ENCODE measurements at places on chromosomes 7 and 10.

DNA sequence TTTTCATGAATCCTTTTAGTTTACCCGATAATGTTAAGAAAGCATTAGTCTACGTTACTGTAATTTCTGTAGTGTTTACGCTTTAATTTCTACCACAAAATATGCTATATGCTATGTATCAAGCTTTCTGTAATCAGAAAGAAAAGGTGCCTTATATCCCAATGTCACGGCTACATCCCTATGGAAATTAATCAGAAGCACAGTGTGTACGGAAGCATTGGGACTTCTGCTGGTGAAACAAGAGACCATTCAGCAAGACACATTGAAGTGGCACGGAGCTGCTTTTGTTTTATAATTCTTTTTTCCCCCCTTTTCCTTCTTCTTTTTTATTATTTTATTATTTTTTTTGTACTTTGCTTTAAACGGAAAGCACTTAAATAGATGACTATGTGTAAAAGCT, 31.2 kb upstream of the SH2B2 start:
- no peak for DNase-seq

GRCh38 chr7:50274361-50274760, 30.2 kb upstream of the IKZF1 start:
- no peak for DNase-seq

DNA sequence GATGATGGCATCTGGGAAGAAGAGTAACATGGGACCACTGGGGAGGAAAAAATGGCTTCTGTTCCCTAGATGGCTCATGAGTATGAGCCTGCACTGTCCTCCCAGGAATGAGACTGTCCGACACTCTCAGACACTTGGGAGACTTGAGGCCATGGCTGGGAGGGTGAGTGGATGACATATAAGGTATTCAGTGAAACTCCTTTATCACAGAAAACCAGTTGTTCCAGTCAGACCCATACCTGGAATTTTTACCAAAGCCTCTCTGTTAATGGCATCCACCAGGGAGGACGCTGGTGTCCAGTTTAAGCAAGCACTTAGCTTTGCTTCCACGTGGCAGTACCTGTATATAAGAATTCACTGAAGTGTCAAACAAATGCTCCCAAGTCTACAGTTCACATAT, 116.7 kb upstream of the C10orf90 start:
- DNase-seq: no peak

- no peak for DNase-seq
Observed at GRCh38 chr7:68107261-68107660, 1110.6 kb downstream of the TYW1 start.

GRCh38 chr10:108250936-108251620, 1086.6 kb upstream of the SORCS1 start:
- no peak for DNase-seq

DNA sequence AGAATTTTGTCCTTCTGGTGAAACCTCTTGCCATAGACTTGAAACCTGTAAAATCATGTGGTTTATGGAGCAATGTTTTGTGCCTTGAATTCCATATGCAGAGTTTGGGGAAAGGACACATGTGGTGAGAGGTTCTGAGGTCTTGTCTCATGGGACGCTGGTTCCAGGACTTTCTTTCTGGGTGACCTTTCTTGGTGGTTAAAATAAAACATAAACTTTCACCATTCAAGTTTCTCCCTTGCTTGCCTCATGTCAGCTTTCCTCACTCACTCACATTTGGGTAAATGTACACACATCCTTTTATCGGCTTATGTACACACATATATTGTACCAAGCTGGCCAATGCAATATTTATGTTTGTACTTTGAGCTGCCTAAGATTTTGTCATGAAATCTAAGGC, 144.9 kb upstream of the CELF2 start:
- DNase-seq: no peak

DNA sequence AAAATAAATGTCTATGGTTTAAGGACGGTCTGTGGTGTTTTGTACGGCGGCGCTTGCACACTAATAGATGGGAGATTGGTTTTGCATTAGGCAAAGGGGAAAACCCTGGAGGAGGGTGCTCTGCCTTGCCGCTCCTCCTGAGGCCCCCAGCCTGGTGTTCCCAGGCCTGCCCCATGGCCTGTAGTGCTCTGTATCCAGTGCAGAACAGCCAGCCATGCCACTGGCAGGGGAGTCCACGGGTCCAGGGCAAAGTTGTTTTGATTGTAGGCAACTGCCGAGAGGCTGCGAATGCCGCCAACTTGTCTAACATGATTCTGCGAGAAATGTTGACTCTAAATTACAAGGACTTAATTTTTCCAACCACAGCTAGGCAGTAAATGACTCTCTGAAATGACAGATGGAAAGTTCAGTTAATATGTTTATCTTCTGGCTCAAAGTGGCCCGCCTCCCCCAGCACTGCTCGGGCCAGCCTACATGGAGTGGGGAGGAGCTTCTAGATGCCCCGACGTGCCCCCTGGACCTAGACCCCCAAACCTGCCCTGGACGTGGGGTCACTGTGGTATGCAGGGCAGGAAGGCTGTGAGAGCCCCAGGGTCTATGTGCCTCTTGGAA, 104.6 kb upstream of the GDF10 start:
- DNase-seq: no peak

DNA sequence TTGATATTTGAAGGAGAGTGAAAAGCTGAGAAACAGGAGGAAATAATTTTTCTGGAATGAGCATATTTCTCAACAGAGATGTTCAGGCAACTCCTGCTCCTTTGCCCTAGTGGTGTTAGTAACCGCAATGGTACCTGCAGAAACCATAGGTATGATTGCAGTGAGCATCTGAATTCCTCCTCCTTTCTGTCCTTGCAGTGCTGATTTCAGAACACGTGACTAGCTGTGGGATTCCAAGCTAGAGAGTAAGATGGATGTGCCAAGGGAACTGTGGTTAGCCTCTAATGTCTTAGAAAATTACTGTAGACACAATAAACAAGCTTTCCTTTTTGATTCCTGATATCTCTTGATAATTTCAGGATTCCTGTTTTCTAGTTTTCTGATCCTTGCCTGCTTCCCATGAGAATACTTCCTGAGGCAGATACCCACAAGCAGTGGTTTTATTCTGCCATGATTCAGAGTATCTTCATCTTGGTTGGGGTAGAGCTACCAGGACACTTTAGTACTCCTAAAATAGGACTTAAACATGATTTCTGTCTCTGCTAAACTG, 27.5 kb downstream of the LRGUK start:
- DNase-seq: no peak

DNA sequence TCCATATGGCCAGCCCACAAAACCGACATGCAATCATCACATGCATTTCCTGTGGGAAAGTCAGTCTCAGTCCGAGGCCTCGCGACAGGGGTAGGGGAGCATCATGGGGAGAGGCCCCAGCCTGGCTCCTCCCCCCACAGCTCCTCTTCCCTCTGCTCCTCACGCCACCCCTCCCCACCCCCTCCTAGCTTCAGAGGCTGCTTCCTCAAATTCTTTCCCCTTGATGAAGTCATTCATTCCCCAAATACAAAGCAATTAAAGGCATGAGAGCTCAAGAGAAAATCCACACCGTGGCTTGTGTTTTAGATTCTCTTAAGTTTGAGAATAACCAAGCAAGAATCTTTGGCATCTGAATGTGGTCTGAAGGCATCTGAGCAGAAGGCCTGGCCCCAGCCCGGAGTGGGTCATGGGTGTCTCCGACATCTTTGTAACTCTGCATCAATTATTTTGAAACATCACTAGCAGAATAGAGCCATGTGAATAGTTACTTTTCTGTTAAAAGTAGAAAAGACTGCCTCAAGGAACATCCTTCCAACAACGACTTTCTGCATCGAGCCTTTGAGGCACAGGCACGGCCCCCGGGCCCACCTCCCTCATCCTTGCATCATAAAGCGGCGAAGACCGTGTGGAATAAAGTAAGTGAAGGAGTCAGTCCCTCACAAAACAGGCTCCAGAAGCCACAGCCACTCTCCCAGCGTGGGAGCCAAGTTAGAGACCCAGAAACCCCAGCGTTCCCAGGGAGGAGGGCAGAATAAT, 90.9 kb downstream of the DIP2C start:
- DNase-seq: no peak

DNA sequence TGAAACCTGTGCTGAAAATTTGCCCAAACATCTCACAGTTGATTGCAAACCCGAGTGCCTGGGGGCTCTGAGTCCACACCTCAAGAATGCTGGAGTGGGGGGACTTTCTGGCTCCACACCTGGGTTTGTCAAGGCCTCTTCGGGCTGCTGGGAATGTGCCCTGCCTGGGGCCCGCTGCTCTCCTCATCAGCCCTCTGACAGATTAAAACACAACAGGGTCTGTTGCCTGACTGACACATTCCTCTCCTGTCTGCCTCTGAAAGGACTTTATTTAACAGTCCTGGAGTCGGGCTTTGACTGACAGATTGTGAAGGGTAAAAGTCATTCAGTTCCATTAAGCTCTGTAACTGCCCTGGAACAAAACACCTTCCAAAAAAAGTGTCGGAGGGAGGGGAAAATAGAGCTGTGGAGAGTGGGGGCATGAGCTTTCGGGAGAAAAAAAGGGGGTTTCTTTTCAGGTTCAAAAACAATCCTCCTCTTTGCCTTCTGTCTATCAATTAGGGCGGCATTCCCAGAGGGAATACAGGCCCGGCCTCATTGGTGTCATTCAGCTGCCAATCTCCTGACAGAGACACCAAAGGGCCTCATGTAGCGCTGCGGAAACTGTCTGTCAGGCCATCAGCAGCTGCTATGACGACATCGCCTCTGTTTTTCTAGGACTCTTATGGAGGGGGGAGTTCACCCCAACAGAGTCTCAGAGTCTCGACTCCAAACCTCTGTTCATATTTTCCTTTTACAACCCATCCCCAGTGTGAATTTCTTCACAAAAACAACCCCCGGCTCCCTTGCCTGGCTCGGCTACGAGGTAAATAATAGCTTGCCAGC, 398.8 kb upstream of the NFE2L3 start:
- DNase-seq: no peak

GRCh38 chr7:10637991-10638390, 335.7 kb upstream of the PHF14 start:
- no peak for DNase-seq

DNA sequence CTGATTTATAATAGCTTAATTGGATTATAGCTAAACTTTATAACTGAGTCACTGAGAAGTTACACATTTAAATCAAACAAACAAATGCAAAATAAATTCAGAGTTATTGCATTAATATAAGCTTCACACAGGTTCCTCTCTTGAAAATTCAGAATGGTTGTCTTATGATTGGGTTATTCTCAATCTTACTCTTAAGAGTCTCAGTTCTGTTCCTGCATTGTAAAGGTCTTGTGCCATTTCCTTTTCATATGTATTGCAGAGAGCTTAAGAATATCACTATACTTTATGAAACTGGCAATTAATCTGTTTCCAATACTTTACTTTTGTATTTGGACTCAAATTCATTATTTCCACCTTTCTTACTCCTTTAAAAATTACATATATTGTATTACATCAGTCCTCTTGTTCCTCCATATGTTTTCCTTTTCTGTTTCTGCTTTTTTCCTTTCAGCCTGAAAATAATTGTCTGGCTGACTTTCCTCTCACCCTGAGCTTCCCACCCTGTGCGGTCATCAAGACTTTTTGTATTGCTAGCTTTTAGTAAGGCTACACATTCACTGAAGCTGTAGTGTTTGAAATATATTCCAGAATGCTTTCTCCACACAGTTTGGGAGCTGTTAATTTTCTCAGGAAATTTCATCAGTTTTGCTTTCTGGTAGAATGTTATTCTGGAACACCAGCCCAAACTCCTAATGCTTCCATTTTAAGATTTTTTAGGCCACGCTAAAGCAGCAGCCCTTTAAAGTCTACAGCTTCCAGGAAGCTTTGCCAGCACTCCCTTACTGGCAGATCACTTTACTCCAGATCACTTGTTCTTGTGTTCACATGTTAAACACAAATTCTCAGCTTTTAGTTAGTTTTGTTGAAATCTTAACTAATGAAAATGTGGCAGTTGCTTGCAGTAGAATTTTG, 139.4 kb downstream of the KCND2 start:
- no peak for DNase-seq

DNA sequence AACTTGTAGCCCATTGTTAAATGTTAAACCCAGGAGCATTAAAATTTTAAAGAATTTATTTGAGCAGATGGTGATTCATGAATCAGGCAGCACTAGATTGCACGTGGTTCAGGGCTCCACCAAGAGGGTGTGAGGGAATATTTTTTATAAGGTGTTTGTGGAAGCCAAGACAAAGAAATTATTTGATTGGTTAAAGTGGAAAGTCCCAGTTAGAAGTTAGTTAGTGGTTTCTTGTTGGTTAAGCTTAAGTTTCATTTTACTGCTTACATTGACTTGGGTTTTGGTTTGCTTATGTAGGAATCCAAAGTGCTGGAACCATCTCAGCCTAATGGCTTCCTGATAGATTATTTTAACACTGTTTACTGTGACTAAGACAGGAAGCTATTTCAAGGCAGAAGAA, 906.2 kb downstream of the LRMDA start:
- DNase-seq: no peak

GRCh38 chr7:105209870-105210269, 178.9 kb downstream of the SRPK2 start:
- DNase-seq: no peak

- no peak for DNase-seq
Observed at GRCh38 chr10:122338609-122339441, 35.7 kb upstream of the PLEKHA1 start.

GRCh38 chr10:44993922-44994751, 6.6 kb upstream of the ZNF22 start:
- no peak for DNase-seq

GRCh38 chr7:27958933-27959548, 219.1 kb downstream of the TAX1BP1 start:
- DNase-seq: no peak

Measured in stimulated activated CD4-positive, alpha-beta T cell treated with anti-CD3 and anti-CD28 coated beads, Interleukin-1b, Interleukin-23, amount 100 ng/mL, for 24 hours (primary cell).